ENCODE measurements at places on chromosomes 7 and 10.
A peak's percentile ranks its signal among the peaks of the same experiment; 100 is the strongest.

GRCh38 chr10:70832852-70833528, 17.2 kb downstream of the SGPL1 start:
- DNase-seq: no peak

DNA sequence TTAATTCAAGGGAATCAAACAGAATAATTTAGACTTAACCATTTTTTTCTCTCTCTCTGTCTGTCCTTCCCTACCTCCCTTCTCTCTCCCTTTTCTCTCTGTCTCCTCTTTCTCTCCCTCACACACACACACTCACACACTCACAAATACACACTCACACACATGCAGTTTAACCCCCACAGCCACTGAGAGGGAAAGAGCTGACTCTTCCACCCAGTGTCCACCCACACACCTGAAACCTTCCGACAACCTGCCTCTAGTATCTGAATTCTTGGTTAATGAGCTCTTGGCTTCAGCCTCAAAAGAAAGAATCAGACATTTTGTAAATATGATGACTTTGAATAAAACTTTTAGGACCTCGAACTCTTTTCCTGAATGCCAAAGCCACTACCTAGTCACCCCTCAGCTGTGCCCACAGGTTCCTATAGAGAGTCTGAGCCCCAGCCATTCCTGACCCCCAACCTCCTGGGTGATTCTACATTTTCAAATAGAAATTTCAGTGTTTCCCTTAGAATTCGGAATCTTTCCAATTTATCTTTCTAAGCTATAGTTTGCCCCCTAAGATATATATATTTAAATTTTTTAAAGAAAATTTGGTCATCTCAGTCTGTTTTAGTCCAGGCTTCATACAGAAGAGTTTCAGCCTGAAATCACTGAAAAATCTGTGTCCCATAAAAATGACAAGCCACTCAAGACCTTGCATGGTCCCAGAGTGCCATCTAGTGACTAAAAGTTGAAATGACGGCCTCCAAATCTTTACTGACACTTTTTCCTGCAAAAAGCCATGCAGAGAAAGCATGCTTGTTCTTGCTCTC, 202.8 kb downstream of the IPMK start:
- no peak for DNase-seq

DNA sequence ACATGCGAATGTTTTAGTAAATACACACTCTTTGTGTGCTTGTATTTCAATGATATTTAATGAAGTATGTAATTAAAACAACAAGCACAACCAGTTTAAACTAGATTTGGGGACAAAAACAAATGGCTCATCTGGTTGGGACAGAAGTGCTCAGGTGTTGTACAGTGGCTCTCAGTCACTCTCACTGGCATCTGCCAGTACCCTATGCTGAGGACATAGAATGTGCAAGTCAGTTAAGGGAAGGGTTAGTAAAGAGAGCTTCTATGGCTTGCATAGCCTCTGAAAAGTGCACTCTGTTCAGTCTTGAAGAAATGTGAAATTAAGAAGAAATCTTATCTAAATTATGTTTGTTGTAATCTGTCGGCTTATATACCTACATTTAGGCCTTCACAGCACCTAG, 183.0 kb downstream of the LRRC4 start:
- DNase-seq: no peak

GRCh38 chr7:10918093-10918590, 55.5 kb upstream of the PHF14 start:
- DNase-seq: no peak

DNA sequence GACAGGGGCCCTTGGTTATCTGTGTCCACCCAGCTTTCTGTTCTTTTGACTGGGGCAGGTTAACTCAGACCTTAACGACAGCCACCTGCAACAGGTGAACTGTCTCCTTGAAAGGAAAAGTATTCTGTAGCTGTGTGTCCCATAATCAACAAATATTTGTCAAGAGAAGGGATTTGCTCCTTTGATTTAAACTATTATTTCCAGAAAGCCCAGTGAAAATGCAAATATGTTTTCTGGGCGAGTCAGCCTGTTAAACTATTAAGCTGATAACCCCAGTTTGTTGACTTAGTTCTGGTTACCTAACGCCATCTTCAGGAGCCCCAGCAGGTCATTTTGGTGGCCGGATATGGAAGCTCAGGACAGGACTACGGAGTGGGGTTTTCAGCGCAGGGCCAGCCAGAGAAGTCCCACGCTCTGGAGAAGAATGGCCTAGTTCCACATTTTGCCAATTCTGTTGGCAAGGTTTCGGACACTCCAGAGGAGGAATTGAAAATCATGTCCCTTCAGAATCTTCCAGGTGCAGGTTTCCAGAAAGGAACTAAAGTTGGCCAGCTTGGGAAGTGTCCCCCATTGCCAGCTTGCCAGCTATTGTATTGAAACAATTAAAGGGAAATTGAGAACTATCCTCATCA, 54.5 kb downstream of the ADRA2A start:
- no peak for DNase-seq

- DNase-seq: no peak
These were observed 101.5 kb upstream of the LSM8 start for GRCh38 chr7:118082506-118082905.

GRCh38 chr7:30206942-30207341, 72.2 kb downstream of the MTURN start:
- no peak for DNase-seq

DNA sequence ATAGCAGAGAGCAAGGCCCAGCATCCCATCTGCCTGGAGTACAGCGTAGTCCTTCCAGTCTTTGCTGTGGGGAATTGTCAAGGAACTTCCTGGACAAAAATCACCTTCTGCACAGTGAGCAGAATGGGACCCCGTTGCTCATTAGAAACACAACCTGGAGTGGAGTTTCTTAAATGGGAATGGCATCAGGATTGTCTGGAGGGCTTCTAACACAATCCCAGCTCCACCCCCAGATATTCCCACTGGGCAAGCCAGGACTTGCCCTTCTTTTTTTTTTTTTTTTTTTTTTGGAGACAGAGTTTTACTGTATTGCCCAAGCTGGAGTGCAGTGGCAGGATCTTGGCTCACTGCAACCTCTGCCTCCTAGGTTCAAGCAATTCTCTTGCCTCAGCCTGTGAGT, 356.4 kb downstream of the GALNT17 start:
- no peak for DNase-seq

DNA sequence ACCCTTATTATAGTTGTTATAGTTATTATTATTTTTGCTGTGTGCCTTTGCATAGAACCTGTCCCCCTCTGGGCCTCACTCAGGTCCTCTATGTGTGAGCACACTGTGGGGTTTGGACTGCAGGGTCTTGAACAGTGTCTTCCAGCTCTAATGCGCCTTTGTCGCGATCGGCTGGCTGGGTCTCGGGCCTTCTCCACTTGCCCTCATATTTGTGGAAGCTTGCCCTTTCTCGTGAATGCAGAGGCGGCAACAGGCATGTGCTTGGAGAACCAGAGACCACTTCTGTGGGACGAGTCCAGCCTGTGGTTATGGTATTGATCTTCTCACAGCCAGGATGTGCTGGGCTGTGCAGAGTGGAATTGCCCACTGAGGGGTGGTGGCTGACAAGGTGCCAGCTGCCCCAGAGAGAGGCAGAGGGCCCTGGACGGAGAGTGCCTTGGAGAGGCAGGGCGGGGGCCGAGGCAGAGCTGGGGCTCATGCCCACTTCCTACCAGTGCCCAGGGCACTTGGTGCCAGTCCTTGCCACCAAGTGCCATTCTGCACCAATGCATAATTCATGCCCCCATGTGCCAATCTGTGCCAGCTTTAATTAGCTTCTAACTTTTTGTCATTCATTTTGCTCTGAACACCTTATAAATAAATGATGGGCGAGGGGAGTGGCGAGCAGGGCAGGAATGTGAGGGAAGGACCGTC, 6.8 kb upstream of the CDH23 start:
- DNase-seq: no peak

- no peak for DNase-seq
These were observed 14.7 kb upstream of the LRRN3 start for GRCh38 chr7:111076205-111076604.

- no peak for DNase-seq
These were observed 13.6 kb downstream of the VPS50 start for GRCh38 chr7:93245525-93246432.

- DNase-seq: peak; percentile 74
These were observed 45.0 kb downstream of the ZCCHC24 start for GRCh38 chr10:79400146-79401004.

GRCh38 chr7:67654642-67655041, 658.0 kb downstream of the TYW1 start:
- DNase-seq: no peak

GRCh38 chr10:112649006-112649821, 202.2 kb downstream of the VTI1A start:
- DNase-seq: no peak

GRCh38 chr10:101817337-101818118, 716 bp downstream of the OGA start:
- DNase-seq: no peak

GRCh38 chr7:78967046-78967445, 486.4 kb downstream of the MAGI2 start:
- DNase-seq: no peak

DNA sequence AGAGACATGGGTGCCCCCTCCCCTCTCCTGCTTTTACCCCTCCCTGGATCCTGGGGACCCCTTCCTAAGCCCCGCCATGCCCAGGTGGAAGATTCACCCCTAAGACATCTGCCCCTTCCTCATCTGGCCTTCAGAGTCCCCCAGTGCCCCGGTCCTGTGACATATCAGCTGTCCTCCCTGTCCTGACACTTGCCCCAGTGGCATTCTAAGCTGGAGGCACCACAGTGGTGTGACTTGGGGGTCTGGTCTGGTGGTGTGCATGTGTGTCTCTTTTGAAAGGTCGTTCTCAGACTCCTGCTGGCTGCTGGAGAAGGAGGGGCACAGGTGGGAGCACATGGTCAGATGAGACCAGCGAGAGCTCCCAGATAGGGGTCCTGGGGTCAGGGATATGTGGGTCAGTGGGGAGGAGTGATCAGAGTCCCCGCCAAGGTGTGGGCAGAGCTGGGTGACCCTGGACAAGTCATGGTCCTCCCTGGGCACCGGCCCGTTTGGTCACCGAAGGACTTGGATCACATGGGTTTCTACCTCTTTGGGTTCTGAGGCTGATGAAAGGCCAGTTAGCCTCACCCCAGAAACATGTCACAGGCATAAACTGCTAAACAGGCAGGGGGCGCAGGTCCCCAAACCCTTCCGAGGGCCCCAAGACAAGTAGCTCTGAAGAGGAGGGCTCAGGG, 645 bp upstream of the TFR2 start:
- DNase-seq: no peak

DNA sequence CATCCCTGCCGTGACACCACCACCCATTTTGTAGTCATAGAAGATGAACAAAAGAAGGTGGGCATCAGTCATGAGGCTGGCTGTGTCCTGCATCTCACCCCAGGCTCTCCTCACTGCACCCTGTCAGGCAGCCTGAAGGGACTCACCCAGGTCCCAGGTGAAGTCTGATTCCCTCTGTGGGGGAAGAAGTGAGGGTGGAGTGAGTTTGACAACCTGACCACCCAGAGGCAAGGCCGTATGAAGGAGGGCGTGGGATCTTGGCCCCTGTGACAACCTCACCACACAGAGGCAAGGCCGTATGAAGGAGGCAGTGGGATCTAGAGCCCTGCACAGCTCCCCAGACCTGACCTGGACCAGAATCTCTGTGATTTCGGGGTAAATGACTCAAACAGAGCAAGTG, 152.5 kb downstream of the DIP2C start:
- DNase-seq: peak; percentile 7

- no peak for DNase-seq
These were observed 33.6 kb downstream of the CNTNAP2 start for GRCh38 chr7:146150153-146150552.

- no peak for DNase-seq
These were observed 91.3 kb upstream of the BET1 start for GRCh38 chr7:94095316-94096009.

GRCh38 chr10:119502209-119502608, 40.3 kb downstream of the RGS10 start:
- peak; percentile 87 for DNase-seq

- peak; percentile 73 for DNase-seq
These were observed 448 bp upstream of the SRPK2 start for GRCh38 chr7:105389088-105389650.

GRCh38 chr7:94182721-94183120, 178.6 kb upstream of the BET1 start:
- DNase-seq: no peak

GRCh38 chr7:102287111-102287980, 678 bp downstream of the SH2B2 start:
- peak; percentile 44 for DNase-seq

GRCh38 chr10:30562787-30563186, 66.8 kb downstream of the LYZL2 start:
- DNase-seq: peak; percentile 61

DNA sequence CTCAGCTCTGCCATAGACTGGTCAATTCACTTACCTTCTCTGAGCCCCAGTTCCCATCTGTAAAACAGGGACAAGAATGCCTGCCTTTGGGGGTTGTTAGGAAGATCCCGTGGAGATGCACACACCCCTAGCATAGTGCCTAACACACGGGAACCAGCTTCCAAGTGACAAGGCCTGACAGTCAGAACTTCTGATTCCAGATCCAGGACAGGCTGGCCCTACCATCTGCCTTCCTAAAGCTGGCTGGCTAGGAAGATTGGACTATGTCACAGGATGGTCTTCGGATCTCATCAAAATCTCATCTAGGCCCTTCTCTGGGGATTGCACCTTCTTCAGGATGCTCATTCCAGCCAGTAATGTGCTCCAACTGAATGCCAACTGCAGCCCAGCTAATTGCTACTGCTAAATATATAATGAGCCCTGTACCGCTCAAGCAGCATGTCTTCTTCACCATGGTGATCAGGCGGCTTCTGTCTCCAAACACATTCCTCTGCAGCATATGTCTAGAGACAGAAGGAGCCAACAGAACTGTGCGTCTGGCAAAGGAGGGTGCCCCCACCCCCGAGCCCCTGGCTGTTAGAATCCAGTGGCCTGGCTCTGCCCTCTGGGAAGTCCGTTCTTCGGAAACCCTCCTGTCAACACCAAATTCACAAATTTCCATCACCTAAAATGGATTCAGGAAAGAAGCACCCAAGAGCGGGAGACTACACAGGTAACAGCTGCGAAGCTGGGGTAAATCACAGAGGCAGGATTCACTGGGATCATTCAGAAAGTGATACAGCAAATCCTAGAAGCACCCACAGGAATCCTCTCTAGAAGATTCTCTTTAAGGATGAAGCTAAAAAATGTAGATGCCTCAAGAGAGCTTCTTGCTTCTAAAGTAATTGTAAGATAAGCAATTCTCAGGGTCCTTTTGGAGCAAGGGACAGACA, 142.1 kb upstream of the EEPD1 start:
- DNase-seq: no peak
